ENCODE measurements at places on chromosomes 4 and X.

DNA sequence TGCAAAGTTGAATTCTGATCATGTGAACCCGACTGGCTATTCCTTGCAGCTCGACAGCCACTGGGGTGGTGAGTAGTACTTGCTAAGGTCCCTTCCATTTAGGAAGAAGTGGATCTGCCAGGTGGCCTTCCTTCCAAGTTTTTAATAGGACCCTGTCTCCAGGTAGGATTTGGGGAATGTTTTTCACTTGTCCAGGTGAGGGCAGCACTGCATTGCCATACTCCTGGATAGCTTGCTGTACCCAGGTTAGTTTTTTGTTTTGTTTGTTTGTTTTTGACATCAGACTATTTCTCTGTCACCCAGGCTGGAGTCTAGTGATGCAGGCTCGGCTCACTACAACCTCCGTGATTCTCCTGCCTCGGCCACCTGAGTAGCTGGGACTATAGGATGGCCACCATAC, 29.8 kb downstream of the SAGE1 start:
- DNase-seq = peak; percentile 0

DNA sequence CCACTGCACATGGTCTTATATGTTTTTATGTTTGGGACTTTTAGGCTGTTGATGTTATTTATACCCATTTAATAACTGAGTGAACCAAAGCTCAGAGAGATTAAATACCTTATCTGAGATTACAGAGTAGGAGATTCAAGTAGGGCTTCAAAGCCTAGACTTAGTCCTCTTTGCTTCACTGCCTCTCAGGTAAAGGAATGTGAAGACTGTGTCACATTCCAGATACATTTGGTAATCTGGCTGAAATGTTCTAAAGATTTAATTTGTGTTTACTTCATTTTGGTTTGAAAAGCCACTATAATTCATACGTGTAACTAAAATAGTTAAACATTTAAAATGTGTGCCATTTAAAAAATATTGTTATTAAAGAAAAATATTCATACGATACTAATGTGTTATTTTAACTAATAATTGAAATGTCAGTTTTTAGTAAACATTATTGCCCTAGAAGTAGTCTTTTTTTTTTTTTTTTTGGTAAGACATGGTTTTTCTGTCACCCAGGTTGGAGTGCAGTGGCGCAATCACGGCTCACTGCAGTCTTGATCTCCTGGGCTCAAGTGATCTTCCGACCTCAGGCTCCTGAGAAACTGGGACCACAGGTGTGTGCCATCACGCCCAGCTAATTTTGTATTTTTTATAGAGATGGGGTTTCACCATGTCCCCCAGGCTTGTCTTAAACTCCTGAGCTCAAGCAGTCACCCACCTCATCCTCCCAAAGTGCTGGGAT, 54.3 kb downstream of the WWC2 start:
- no peak for DNase-seq

DNA sequence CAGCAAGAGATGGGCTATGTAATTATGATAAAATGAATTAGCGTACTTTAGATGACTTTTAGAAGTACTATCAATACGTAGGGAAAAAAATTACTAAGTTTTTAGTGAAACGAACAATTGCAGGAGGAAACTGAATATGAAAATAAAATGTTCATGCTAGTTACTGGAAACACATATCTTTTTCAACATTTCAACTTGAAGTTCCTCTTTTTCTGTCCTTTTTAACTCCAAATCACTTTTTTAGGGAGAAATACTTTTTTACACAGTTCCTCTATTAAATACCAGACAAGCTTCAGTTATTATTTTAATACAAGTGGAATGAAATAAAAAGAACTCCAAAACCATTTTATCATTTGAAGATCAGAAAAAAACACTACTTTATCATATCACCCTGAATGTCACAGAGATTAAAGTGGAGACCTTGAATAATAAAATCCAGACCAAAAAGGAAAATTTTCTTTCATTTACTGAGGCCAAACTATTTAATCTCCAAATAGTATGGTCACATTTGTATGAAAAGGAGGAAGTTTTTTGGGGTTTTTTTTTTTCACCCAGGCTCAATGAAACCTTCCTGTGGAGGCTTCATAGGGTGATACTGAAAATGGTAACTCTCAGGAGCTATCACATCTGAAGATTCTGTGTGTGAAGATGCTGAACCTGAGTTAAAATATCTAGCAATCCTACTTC, 306.2 kb downstream of the INPP4B start:
- peak; percentile 74 for DNase-seq

DNA sequence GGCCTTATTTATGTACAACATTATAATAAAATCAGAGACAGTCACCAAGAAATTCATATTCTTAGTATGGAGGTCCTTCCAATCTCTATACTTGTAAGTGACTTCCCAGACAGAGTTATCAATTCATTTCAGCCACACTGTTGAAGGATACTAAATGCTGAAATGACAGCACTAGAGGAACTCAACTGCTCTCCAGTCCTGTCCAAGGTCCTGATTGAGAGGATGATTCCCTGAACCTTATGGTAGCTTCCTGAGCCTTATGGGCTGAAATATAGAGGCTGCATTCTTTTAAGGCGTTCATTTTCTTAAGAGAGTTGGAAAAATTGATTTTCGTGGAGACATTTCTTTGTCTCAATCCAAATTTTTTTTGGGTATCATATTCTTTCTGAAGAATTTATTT, 205.9 kb downstream of the TLL1 start:
- peak; percentile 22 for DNase-seq

- no peak for DNase-seq
Measured at GRCh38 chr4:179467878-179468277, 2025.6 kb upstream of the AGA start.

GRCh38 chr4:23070848-23071570, 378.3 kb downstream of the GBA3 start:
- DNase-seq = peak; percentile 24

DNA sequence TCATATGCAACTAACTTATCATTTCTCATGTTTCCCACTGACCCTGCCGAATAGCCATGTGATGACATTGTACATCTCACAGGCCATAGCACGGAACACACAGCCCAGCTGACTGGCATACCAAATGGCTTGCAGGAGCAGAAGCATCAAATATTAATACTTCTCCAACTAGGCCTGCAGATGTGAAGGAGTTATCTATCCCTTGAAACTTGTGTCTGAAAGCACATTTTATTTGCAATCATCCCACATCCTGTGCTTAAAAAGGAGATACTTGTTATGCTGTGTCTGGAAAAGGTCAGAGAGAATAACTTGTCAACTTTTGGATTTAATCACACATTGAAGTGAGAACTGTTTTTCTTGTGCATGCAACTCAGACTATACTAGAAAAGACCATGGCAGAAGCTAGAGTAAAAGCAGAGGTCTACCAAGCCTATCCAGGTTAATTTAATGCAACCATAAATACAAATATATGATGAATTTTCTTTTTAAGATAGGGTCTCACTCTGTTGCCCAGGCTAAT, 100.4 kb downstream of the IRF2 start:
- no peak for DNase-seq

DNA sequence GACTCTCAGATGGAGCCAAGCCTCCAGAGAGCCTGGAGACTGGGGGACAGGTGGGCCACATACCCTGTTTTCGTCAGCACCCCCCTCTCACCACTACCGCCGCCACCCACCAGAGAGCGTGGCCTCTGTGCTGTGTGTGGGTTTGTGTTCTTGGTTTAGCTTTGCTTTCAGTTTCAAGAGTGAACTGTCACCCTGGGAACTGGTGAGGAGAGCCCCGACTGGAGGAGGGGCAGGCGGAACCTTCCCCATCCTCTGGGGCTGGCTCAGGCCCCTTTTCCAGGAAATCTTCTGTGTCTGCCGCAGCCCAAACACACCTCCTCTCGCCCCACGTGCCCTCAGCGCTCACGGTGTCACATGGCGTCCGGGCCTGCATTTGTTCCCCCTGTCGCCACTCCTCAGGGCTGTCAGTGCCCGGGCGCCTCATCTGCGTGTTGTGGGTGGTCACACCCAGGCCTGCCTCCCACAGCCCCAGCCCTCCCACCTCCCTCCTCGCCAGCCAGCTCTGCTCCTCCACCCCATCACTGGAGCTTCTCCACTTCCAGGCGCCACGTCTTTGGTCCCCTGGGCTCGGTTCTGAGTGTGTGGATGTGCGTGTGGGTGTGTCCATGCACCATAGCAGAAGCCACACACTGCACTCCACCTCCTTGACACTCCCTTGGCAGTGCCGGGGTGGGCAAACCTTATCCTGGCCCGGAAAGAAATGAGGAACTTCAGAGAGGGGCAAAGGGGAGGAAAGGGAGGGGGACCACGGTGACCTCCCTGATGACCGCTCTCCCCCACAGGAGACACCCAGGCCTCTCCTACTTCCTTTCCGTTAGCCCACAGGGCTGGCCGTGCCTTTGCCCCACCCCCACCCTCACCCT, 27.8 kb downstream of the ELF4 start:
- DNase-seq = peak; percentile 95

- DNase-seq = no peak
Measured at GRCh38 chr4:189143263-189143952, 797.3 kb upstream of the FRG1 start.

DNA sequence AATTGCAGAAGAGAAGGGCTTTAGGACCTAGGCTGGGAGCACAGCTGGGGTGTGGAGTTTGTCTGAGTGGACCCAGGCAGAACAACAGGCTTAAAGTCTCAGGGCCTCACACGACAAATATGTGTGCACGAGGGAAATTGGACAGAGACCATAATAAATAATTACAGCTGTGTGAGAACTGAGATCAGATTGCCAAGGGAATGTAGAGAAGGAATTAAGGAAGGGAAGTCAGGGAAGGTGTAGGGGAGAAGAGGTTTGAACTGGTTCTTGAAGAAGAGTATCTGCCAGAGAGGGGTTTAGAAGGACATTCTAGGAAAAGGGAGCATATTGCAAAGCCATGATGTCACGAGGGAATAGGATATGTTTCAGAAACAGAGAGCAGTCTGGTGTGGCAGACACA, 120.7 kb upstream of the TSPAN5 start:
- no peak for DNase-seq

- DNase-seq = peak; percentile 9
Measured at GRCh38 chrX:30589146-30589888, 11.8 kb upstream of the TASL start.

- no peak for DNase-seq
Measured at GRCh38 chr4:25908491-25908901, 5.5 kb upstream of the SMIM20 start.

DNA sequence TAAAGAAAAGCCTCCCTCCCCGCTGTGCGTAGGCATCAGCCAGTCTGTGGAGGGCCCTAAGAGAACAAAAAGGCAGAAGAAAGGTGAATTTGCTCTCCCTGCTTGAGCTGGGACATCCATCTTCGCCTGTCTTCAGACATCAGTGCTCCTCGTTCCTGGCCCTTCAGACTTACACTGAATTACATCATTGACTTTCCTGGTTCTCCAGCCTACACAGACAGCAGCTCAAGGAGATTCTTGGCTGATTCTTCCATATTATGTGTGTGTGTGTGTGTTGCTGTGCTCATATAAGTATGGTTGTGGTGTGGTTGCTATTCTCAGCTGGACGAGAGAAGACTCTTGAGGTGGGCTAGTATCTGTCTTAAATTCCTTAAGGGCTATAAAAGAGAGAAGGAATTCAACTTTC, 35.5 kb upstream of the CD99L2 start:
- no peak for DNase-seq

DNA sequence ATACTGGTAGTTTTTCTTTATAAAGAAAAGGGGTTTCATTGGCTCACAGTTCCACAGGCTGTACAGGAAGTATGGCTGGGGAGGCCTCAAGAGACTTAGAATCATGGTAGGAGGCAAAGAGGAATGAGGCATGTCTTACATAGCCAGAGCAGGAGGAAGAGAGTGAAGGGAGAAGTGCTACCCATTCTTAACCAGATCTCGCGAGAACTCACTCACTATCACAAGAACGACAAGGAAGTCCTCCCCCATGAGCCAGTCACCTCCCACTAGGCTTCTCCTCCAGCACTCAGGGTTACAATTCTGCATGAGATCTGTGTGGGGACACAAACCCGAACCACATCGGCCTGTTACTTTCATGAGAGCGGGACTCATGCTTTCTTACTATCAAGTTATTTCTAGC, 240.5 kb downstream of the TENM3 start:
- no peak for DNase-seq

DNA sequence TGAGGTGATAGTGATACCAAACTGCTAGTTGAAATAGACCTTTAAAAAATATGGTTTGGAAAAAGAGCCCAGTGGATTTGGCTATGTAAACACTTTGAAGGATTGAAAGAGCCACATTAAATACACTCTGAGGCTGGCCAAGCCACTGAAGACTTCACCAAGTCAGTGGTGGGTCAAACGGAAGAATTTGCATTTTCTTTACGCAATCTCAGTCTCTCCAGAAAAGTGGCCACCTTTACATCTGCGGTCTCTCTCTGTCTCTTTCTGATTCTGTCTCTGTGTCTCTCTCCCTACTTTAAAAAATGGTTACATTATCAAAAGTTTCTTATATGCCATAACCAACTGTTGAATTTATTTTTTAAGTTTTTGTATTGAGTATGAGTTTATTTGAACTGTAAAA, 651.2 kb upstream of the PITX2 start:
- no peak for DNase-seq

DNA sequence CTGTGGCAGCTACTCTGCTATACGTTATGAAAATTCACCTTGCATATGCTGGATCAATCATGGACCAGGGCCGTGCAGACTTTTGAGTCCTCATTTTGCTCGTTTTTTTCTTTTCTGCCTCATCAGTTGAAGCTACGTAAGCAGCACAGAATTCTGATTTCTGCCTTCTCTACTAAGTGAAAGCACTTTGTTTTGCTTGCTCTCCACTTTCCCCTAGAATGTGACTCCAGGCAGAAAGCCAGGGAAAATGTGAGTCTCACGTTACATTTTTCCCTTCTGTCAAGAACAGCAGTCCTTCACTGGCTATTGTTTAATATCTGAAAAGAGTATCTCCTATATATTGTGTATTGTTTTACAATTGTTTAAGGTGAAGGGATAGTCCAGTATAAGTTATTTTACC, 1840.1 kb downstream of the PCDH7 start:
- DNase-seq = no peak

GRCh38 chrX:72685810-72686456, 28.2 kb downstream of the PHKA1 start:
- peak; percentile 14 for DNase-seq

DNA sequence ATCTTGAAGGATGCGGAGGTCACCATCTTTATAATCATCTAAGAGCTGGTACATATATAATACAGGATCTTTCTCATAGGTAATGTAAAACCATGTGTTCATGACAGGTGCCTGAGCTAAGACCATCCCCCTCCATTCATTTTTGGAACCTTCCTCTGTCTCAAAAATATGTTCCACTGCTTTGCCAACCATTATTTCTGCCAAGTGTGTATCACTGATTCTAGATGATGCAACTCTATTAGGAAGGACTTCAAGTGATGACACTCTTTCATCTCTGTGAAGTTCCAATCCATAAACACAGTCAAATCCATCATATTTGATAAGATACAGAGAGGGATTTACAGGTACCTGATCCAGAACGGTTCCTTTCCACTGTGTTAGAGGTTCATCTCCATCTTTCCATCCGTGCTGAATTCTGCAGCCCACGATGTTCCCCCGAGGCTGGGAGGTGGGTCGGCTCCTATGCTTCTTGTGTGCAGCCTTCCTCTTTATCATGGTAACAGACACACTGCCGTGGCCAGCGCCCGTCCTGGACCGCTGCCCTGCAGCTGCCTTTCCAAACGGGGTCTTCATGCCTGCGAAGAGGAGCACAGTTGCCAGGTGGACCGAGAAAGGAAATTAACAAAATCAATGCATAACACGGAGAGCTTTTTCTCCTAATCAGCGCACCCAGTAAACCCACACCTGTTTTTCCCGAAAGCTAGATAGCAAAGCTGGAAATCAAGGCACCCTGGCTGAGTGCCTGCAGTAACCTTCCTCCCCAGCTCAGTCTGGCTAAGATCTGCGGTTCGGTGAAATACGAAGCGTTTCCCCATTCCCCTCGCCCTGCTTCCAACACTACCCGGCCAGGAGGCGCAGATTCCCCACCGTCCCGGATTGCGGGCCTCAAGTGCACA, 718 bp downstream of the SPIN3 start:
- no peak for DNase-seq
